ENCODE measurements at places on chromosomes 7 and 10. TPM values are rescaled to one million over a fixed set of nuclear protein-coding genes. Genes with fewer than 3 reads are reported as not detected.

The AGAP5 gene
- total RNA-seq, result 6.6 TPM

The C7orf57 gene
- 3.2 TPM for total RNA-seq

The INA gene
- 0.08 TPM for total RNA-seq

The UCMA gene
- total RNA-seq, result not detected

The SEC31B gene
- 17.8 TPM for total RNA-seq

The VTI1A gene
- total RNA-seq, result 36.3 TPM

The GLRX3 gene
- total RNA-seq, result 188 TPM

The MRC1 gene
- 0.21 TPM for total RNA-seq

The PRF1 gene
- total RNA-seq, result not detected

The TLL2 gene
- total RNA-seq, result 0.64 TPM

The AGMO gene
- total RNA-seq, result not detected

The TRPV6 gene
- total RNA-seq, result not detected

The VSIR gene
- total RNA-seq, result 34.9 TPM

The SPDYE6 gene
- total RNA-seq, result not detected

The NUTM2E gene
- 0.08 TPM for total RNA-seq

The CEP55 gene
- total RNA-seq, result 96.4 TPM

The HMX3 gene
- total RNA-seq, result 15.2 TPM
